Cerebellum (tissue), 4 donors: ENCODE measurements at places on chromosomes 4 and X. TPM values are rescaled to one million over a fixed set of nuclear protein-coding genes. Genes with fewer than 3 reads are reported as not detected.

DNA sequence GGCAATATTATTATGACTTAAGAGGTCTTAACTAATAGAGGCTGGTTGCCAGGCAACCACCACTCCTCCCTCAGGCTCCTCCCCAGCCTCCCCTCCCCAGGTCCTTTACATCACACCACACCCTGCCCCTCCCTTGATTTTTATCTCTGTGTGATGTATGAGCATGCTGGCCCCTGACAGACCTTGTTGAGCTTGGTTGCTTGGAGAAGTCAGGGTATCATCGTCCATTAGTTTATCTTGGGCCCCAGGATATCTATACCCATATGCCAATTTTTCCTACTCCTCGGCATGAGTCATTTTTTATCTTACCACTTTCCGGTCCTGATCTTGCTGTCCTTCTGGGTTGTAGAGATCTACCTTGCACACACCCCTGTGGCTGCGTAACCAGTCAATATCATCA, 2.5 kb downstream of the AKAP4 start:
- DNase-seq: no peak

DNA sequence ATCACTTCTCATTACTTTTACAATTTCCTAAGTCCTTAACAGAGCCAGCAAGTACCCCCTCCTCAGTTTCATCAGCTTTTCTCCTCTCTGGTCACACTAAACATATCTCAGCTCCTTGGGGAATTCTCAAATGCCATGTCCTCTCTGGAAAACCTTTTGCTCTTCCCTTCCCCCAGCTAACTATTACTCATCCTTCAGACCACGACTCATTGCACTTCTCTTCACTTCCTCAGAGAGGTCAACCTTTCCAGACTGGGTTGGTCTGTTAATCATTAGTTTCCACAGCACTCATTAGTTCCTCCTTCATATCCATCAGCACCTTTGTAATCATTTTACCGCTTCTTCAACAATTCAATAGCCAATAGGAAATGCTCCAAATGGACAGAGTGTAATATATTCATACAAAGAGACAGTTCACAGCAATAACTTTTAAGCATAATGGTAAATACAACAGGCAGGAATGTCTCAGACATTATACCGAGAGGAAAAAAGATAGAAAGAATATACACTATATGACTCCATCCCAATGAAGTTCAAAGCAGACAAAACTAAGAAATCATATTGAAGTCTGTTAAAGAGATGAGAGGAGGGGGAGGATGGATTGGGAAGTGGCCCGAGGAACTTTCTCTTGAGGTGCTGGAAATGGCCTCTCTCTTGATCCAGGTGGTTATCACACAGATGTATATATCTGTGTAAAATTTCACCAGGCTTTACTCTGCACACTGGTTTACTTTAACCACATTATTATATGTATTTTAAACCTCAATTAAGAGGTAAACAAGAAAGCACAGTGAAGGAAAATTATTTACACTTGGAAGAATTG, 39.6 kb downstream of the DDX60L start:
- DNase-seq: no peak

DNA sequence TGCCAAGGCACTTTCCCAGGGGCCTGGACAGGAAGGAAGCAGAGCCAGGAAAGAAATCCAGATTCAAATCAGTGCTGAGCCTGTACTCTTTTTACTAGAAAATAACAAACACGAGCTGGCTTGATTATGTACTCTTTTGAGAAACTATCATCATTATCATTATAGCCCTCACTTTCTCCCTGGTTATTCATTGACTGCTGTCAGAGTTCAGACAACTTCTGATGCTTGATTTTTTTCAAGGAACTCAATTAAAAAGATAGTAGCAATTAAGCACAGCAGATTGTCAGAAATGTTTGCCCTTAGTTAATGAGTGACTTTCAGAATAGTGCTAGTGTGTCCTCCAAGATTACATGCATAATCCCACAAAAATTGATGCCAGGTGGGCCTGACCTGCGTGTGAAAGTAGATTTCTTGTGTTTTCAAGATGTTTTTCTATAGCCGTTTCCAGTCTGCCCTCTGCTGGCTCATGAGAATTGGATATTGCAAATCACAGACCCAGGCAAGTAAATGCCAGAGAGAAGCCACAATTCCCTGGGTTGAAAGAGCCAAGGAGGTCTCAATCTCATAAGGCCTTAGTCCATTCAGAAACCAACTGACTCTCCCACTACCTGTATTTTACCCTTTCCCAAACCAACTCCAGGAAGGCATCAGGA, 14.3 kb upstream of the PNPLA4 start:
- DNase-seq: no peak

DNA sequence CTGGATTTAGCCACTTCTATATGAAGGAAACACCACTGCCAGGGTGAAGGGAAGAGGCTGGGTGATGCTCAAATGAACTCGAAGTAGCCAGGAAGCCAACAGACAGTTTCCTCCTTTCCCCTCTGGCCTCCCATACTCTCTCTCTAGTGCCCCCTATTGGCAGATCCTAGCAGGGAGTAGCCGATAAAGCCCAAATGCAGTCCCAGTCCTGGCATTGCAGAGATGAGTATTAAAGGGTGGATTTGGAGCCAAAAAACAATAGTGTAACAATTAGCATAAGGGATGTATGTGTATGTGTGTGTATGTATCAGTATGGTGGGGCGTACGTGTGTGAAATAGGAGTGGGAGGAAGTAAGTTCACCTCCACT, 213.8 kb upstream of the LDB2 start:
- DNase-seq: no peak

DNA sequence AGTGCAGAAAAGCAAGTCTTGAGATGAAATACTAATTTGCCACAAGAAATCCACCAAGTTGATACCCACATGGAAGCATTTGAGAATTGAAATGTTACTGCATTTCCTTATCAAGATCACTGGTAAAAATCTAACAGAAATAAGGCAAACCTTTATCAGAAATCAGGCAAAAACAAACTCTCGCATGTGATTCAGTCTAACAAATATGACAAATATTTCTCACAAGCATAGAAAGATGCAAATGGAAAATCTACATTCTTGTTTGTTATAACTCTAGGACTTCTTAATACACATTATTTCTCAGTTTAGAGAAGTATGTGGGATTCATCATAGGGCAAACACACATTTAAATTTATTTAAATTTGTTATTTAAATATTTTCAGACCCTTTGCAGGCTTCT, 52.9 kb downstream of the TXK start:
- DNase-seq: no peak

DNA sequence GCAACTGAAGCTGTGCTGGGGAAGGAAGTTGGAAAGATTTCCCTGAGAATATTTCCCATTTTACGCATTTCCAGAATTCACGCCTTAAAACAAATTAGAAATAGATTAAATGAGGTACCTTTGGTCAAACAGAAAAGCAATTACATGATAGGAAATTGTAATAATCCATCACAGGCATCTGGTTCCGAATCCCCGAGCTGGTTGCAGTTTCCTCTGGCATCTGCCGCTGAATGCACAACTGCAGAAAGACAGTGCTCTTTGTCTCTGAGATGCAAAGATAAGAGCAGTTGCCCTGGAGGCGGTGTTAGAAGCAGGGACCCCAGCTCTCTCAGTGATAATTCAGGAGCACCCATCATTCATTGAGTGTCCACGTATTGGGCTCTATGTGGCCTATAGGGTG, 224.4 kb downstream of the LDB2 start:
- no peak for DNase-seq

DNA sequence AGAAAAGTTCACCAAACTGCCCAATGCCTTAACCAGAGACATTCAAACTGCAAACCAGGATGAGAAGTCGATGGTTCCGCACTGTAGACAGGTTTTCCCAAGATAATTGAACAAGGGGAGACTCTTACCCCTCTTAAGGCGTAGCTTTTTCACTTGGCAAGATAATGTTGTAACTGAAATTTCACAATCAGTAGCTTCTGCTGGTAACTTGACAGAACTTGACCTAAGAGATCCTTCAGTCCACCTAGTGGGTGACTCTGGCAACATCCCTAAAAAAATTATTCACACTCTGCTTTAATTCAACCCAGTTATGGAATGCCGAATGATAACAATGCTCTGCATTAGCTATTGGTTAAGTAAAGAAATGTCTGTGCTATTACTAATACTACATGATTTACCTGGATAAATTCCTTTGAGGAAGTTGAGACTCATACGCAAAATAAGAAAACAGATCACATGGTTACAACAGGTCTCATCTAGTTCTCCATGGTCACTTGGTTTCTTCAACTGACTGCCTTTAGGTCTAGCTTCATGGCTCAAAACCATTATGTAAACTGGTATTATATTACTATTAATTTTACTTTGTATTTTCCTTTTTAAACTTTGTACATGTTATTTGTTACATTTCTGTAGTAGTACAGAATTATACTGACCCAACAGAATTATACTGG, 9.1 kb downstream of the ELF2 start:
- DNase-seq: no peak

GRCh38 chr4:96052827-96053226, 212.9 kb downstream of the PDHA2 start:
- DNase-seq: no peak

DNA sequence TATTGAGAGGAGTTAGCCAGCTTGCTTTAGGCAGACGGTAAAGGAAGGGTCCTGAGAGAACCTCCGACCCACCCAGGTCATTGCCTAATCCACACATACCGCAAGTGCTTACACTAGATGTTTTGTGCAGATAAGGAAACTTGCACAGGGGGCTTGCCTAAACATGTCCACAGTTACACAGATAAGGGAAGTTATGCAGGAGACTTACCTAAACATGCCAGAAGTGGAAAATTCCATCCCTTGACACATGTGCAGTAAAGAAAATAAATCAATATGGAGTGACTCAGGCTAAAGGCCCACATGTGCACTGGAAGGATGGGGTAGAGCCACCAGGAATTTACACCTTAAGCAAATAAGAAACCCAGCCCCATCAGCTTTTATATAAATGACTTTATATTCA, 232.8 kb upstream of the HDX start:
- no peak for DNase-seq

DNA sequence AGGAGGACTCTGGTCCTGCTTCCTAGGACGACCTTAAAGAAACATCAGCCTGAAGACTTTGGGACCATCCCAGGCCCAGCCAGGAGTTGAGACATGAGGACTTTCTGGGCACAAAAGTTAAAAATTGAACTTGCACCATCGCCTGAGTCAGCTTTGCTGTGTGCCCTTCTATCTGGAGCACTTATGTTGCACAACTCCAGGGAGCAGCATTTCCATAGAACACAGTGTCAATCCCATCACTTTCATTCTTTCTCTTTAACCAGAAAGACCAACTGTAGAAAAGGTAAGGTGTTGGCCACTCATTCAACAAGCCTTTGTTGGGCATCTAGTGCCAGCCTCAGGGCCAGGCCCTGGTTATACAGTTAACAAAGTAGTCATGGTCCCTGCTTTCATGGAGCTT, 8.6 kb upstream of the CLDN24 start:
- DNase-seq: no peak

DNA sequence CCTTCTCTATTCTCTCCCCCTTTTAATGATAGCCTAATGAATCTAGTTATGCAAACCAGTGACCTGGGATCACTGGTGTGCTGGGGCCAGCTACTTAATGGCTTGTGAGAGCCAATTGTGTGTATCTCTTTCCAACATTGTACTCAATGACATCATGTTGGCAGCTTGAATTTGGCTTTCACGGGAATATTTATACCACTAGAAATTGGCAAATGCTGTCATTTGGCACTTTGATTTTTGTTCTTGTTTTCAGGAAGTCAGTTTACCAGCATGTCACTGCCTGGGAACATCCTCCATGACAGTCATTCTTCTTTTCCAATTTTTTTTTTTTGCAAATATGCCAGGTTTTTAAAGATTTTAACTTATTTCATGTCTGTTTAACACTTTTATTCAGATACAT, 1685.3 kb downstream of the STIM2 start:
- DNase-seq: no peak

DNA sequence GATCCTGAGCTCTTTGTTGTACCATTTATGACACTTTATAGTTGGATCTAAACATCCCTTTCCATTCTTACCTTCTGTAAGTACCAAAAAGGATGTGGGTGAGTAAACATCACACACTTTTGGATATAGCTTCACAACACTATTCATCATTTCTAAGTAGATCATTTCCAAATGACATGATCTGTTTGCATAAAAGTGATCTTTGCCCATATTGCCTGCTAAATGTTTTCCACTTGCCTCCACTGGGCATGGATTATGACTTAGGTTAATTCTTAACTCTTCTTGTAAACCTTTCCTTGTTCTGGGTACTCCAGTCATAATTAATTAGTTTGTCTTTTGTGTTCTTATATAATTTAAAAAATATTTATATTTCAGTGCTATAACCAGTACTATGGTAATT, 244.9 kb upstream of the AGA start:
- no peak for DNase-seq

DNA sequence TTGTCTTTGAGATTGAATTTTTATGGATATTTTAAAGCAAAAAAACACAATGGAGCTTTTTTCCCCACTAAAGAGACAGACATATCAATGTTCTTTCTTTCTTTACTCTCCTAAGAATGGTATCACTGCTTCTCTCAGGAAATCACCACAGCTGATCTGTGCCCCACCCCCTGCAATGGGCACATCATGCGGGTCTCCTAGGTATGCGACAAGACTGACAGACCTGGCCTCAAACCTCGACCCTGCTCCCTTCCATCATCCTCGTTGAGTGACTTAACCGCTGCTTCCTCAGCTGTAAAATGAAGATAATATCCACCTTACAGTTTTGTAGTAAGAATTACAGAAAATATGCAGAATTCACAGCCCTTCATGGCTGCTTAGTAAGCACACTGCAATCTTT, 58.3 kb downstream of the LEF1 start:
- DNase-seq: no peak

GRCh38 chr4:24244663-24245490, 339.5 kb downstream of the DHX15 start:
- no peak for DNase-seq

- no peak for DNase-seq
Measured at GRCh38 chr4:111789901-111790640, 355.2 kb upstream of the FAM241A start.

GRCh38 chr4:85557016-85557901, 82.3 kb downstream of the ARHGAP24 start:
- no peak for DNase-seq

GRCh38 chrX:138847930-138848329, 136.4 kb upstream of the FGF13 start:
- no peak for DNase-seq

GRCh38 chrX:37684973-37685372, 618 bp upstream of the XK start:
- DNase-seq: no peak

GRCh38 chr4:2487632-2488031, 18.7 kb downstream of the RNF4 start:
- no peak for DNase-seq

- DNase-seq: no peak
Measured at GRCh38 chr4:182303847-182304246, 60.6 kb downstream of the TENM3 start.

Gene IL1RAPL2
- total RNA-seq: 11.2 TPM

Gene COL4A5
- total RNA-seq: 51.1 TPM

Gene SLC10A6
- total RNA-seq: 0.27 TPM

Gene PRICKLE3
- 1.2 TPM for total RNA-seq

Gene ATP2B3
- total RNA-seq: 5.6 TPM

Gene CYSLTR1
- total RNA-seq: 2.6 TPM

Gene TGIF2LX
- not detected for total RNA-seq

Gene MUC7
- not detected for total RNA-seq
